ENCODE measurements at places on chromosomes 12 and 14. TPM values are rescaled to one million over a fixed set of nuclear protein-coding genes. Genes with fewer than 3 reads are reported as not detected.

Gene SPX
- not detected for total RNA-seq

Gene VWF
- 2.9 TPM for total RNA-seq

Gene GALNT16
- total RNA-seq: 4.6 TPM

Gene LRRK2
- total RNA-seq: 15.3 TPM

Gene GPR162
- total RNA-seq: 6.1 TPM

Gene HRK
- 0.17 TPM for total RNA-seq

Gene TOMM20L
- total RNA-seq: not detected

Data from smooth muscle cell of trachea (primary cell).